ENCODE measurements at places on chromosomes 6 and 20.

DNA sequence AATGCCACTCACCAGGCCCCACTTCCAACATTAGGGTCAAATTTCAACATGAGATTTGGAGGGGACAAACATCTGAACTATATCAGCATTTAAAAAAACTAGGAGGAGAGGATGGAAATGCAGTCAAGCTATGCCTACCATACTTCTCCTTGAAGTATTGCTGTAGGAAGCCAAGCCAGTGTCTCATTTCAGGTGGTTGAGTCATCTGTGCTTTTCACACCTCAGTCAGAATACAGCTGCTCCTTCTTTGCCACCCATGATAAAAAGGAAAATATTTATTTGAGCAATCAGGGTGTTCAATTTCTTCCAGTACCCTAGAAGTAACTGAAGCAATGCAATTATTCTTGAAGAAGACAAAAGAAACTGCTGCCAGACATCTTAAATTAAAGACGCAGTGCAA lies 47.0 kb upstream of the EEF1E1 start:
- no peak for DNase-seq

GRCh38 chr20:25336561-25337422 lies 53.8 kb downstream of the ABHD12 start:
- DNase-seq, result no peak

DNA sequence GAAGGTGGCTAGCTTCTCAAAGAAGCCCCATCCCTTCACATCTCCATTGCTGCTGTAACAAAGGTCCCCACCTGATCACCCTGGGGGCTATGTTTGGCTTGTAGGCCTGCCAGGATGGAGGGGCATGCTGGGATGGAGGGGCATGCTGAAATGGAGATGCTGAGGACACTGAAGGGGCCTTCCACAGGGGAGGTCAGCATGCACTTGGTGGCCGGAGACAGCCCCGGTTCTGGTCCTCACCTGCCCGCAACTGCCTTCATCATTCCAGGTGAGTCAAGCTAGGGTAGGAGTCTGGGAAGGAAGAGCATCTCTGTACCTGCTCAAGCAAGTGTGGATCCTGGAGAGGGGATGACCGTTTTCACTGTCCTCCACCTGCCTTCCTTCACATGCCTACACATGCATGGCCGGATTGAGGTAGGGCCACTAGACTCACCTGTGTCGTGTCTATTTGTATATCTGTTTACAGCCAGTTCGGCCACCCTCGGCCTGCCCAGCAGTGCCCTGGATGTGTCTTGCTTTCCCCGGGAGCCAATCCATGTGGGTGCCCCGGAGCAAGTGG lies 6.0 kb downstream of the L3MBTL1 start:
- no peak for DNase-seq

GRCh38 chr20:44526129-44526528 lies 4.3 kb upstream of the SERINC3 start:
- DNase-seq, result no peak
